ENCODE measurements at places on chromosomes 7 and 10.

DNA sequence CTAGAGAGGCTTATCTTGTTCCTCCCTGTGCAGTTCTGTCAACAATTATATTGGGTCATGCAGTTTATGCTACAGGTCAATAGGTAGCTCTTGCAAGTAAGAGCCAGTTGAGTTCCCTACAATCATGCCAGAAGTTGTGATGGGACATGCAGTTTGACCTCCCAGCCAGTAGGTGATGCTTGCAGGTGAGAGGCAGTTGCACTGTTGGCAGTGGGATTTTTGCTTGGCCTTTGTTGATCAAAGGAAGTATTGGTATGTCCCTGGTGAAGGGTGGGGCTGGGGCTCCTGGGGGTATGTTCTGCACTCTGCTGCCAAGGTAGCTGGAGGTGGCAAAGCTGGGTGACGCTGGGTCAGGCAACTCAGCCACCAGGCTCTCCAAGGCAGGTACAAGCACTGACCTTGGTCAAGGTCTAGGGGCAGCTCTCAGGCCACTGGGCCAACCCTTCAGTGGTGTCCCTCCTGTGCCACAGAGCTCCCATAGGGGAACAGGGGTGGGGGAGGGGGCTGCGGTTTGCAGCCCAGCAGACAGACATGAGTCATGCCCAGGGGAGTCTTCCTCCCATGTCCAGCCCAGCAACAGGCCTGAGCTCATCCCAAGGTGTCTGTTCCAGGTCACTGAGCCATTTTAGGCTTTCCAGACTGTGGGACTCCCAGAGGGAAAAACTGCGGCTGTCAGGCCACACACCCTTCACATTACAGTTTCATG lies 43.3 kb downstream of the MEOX2 start:
- DNase-seq = no peak

GRCh38 chr7:159039716-159040115 lies 105.0 kb downstream of the VIPR2 start:
- no peak for DNase-seq

GRCh38 chr7:139730746-139731612 lies 46.8 kb downstream of the HIPK2 start:
- DNase-seq = peak; percentile 78

- DNase-seq = peak; percentile 10
Measured at GRCh38 chr10:59873896-59874295, 32.5 kb downstream of the CCDC6 start.

GRCh38 chr7:116561697-116562483 lies 37.1 kb downstream of the CAV1 start:
- DNase-seq = no peak

DNA sequence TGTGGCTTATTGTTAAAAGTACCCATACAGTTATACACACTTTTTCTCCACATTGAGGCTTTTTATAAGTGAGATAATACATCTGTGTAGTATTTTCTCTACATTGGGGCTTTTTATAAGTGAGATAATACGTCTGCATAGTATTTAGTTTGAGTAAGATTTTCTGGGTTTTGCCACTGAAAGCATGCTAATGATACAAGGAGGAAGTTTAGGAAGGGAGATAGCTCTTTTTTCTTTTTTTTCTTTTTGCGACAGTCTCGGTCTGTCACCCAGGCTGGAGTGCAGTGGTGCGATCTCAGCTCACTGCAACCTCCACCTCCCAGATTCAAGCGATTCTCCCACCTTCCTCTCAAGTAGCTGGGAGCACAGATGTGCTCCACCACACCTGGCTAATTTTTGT lies 13.3 kb downstream of the FAM107B start:
- DNase-seq = peak; percentile 49
